Non-pigmented ciliary epithelial cell (primary cell): ENCODE measurements at places on chromosomes 16 and 17.

- DNase-seq, result no peak
Observed at GRCh38 chr17:82257473-82257872, 16.0 kb downstream of the CSNK1D start.

DNA sequence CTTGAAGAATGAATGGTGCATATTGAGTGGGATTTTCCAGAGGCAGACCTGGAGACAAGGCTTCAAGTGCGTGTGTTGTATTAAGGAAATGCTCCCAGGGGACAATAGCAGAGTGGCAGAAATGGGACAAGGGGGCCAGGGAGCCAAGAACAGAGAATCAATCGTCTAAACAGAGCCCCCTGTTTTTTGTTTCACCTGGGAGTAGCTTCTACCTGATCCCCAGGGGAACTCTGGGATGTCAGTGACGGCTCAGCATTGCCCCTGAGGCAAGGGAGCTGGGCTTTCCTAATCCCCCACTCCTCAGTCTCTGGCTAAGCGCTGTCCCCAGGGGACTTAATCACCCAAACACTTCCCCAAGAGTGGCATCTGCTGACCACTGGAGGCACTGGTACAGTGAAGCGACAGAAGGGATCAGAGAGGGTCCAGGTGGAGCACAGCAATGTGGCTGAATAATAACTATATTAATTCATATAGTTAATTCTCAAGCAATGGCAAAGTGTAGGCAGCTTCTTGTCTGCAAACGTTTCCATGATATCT is 35.7 kb upstream of the C16orf78 start:
- no peak for DNase-seq

GRCh38 chr17:29008591-29008990 is 2.8 kb upstream of the SEZ6 start:
- no peak for DNase-seq

GRCh38 chr17:7839876-7840261 is 5.9 kb downstream of the KDM6B start:
- DNase-seq, result no peak

GRCh38 chr17:54426296-54426886 is 474.3 kb upstream of the TOM1L1 start:
- DNase-seq, result no peak

DNA sequence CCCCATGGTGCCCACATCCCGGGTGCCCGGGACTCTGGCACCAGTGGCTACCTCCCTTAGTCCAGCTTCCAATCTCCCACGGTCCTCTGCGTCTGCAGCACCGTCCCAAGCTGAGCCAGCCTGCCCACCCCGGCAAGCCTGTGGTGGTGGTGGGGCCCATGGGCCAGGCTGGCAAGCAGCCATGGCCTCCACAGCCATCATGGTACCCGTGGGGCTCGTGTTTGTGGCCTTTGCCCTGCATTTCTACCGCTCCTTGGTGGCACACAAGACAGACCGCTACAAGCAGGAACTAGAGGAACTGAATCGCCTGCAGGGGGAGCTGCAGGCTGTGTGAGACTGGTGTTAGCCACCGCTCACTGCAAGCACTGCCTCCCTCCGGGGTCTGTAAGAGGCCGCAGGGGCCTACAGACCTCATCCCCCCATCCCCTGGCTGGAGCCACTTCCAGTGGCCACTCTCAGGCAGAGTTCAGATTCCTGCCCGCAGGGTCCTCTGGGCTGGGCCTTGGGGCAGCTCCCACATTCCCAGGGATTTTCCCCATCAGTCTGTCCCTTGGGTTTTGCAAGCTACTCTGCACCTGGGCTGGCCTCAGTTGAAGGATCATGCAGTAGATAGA is 3.9 kb upstream of the SETD1A start:
- no peak for DNase-seq

GRCh38 chr16:14219983-14220382 is 148.9 kb downstream of the MRTFB start:
- no peak for DNase-seq

DNA sequence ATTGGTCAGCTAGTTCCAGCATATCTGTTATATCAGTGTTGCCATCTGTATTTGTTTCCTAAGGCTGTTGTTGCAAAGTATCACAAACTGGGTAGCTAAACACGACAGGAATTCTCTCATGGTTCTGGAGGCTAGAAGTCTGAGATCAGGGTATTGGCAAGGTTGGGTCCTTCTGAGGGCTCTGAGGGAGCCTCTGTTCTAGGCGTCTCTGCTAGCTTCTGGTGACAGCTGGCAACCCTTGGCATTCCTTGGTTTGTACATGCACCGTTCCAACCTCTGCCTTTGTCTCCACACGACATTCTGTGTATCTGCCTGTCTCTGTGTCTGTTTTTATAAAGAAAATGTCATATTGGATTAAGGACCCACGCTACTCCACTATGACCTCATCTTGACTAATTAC is 219.9 kb upstream of the NLRP1 start:
- no peak for DNase-seq

DNA sequence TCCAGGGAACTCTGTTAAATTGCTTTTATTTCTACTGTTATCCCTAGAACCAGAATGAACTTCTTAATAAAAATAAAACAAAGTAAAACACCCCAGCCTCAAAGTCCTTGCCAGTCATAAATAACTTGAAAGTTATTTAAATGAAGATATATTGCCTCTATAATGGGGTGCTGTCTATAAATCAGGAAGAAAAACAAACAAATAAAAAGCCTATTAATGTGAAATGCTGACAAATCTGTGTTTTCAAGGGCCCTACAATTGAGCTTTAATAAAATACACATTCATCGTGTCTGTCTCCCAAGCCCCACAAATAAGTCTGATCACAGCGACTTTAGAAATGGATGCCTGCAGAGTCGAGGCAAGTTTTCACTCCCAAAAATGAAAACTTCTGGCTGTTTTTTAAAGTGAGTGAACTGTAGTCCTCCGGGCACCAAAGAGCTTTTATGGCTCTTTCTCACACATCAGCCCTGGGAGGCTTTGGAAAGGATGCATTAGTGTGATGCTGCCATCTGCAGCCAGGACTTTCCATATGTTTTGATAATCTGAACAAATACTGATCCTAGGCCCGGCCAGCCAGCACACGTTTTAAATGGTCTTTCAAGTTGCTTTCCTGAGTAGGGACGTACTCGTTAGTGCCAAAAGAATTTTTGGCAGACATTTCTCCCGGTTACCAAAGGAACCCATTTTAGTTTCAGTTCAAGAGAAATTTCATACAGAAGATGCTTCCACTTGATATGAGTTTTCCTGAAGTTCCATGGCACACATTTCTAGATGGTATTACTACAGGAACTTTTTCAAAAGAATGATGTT is 16.3 kb downstream of the NACA2 start:
- no peak for DNase-seq

- DNase-seq, result no peak
Observed at GRCh38 chr17:78252701-78253635, 21.5 kb downstream of the TMEM235 start.

DNA sequence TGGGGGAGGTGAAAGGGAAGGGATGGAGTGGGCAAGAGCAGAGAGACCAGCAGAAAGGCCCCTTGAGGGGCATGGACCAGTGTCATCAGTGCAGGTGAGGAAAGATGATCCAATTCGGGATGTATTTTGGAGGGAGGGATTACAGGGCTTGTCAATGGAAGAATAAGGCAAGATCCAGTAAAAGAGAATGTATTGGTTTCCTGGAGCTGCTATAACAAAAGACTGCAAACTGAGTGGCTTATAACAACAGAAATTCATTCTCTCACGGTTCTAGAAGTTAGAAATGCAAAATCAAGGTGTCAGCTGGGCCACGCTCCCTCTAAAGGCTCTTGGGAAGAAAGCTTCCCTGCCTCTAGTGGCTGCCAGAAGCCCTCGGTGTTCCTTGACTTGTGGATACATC is 41.7 kb downstream of the SLC39A11 start:
- no peak for DNase-seq

GRCh38 chr16:22255335-22255734 is 41.9 kb upstream of the POLR3E start:
- DNase-seq, result no peak

DNA sequence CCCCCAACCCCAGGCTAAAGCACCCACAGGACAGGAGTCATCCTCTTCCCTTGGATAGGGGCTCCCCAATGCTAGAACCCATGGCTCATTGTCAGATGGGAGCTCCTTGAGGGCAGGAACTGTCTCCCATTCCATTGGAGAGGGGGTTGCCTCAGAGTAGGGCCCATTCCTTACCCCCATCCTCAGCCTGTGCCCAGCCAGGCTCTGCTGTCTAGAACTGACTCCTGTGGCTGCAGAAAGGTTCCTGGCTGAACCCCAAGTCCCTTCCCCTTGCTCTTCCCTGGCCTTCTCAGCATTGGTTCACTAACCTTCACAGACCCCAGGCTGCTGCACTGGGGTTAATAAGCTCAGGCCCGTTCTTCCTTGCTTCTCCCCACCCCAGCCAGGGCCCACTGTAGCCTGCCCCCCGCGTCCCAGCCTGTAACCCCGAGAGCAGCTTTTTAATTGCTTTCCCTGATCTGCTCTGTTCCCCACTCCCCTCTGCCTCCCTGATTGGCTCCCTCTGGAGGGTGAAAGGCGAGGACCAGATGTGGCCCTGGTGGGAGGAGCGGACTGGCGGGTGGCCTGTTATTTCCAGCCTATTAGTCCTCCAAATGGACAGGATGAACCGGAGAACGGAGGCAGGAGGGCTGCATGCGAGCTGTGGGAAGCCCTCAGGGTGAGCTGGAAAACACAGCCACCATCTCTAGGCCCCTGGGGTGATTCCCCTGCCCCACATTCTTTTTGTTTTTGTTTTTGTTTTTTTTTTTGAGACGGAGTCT is 6.0 kb upstream of the GFAP start:
- no peak for DNase-seq

- no peak for DNase-seq
Observed at GRCh38 chr17:78272181-78272913, 40.9 kb downstream of the TMEM235 start.
